ENCODE measurements at places on chromosomes 6 and 20.

- DNase-seq, result no peak
These were observed 101.0 kb upstream of the MTHFD1L start for GRCh38 chr6:150764334-150765066.

- DNase-seq, result no peak
These were observed 14.2 kb downstream of the EEF1E1 start for GRCh38 chr6:8087870-8088754.

DNA sequence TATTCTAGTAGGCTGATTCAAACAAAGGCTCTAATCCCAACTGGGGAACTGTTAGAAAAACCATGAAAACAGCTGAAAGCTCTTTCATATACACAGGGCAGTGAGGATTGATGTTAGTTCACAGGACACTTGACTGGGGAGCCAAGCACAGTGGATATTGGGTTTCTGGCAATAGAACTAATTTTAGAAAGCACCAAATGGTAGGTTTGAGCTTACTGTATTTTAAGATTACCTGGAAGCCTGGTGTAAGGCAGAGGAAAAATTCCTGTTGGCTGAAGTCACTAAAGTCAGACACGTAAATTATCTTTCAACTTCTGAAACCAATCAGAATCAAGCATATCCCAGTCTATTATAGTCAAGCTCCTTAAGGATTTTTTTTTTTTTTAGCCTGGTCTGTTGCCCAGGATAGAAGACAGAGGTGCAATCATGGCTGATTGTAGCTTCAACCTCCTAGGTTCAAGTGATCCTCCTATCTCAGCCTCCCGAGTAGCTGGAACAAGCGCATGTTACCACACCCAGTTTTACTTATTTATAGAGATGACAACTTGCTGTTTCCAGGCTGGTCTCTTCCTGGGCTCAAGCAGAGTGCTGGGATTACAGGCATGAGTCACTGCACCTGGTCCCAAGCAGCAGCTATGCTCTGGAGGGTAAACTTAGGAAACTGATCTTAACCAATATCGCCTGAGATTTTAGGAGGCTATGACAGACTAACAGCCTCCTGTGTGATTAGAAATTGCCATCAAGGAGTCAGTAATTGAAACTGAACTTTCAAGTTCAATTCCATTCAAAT, 32.5 kb upstream of the SYNCRIP start:
- no peak for DNase-seq

- no peak for DNase-seq
These were observed 218.7 kb upstream of the TAB2 start for GRCh38 chr6:149098700-149099276.

DNA sequence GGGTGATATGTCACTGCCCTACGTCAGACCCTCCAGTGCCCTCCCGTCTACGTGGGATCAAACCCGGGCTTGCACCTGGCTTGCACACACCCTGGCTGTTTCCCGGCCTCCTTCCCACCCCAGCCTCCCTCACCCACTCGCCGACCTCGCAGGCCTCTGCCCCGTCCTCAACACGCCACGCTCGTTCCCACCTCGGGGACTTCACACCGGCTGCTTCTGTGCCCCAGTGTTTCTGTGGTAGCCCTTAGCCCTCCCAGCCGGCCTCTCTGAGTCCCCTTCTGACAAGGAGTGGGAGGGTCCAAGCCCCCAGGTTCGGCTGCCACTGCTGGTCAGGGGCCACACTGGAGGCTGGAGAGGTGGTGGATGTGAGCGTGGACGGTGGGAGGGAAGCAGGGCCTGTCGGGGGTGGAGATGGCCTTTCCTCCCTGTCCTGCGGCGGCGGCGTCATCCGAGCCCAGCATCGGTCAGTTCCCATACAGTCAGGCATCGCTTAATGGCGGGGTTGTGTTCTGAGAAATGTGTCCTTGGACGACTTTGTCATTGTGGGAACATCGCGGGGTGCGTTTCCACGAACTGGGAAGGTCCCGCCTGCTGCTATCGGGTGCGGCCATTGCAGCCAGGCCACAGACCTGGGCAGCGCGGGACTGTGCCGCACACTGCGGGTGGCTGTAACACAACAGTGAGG, 11.4 kb upstream of the KIF25 start:
- DNase-seq, result no peak

DNA sequence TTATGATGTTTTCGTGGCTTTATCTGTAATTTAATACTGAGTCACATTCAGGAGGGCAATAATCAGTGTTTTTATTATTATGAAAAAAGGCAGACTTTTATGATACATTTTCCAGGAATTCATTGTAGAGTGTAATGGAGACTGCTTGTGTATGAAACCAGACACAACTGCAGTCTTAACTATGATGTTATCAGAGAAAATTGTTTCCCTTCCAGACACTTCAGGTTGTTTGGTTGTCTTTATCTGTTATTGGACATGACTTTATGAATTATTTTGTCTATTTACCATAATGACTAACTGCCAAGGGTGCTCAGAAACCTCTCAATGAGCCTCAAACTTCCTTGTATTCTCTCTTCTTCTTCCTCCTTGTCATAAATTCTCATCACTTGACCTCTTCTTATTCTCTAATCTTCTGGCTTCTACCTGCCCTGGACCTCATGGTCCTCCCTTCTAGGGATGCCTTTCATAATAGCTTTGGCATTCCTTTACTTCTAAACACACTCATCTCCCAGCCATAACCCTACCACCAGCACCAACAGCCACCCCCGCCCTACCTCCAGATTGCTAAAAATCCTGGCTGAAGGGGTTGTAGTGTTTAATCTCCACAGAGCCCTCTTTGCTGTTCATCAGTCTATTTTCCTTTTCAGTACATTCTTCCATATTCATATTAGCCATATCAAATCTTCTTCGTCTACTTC, 492.5 kb downstream of the CDKAL1 start:
- DNase-seq, result no peak

GRCh38 chr6:82396964-82397751, 33.5 kb downstream of the TPBG start:
- no peak for DNase-seq

DNA sequence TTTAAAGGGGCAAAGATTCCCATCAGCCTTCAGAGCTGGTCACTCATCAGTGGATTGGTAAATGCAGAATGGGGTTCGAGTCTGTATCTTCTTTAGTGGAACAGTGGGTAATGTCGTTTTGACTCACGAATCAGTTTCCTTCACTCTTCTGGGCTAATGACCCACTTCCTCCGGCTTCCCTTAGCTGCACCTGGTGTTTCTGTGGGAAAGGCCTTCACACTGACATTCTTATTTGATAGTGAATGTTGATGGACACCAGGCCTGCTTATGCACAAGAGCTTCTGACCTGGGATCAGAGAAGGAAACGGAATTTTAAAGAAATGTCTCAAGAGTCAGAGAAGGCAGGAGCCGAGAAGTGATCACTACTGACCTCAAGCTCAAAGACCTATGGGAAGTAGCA, 272.0 kb upstream of the SULF2 start:
- no peak for DNase-seq

DNA sequence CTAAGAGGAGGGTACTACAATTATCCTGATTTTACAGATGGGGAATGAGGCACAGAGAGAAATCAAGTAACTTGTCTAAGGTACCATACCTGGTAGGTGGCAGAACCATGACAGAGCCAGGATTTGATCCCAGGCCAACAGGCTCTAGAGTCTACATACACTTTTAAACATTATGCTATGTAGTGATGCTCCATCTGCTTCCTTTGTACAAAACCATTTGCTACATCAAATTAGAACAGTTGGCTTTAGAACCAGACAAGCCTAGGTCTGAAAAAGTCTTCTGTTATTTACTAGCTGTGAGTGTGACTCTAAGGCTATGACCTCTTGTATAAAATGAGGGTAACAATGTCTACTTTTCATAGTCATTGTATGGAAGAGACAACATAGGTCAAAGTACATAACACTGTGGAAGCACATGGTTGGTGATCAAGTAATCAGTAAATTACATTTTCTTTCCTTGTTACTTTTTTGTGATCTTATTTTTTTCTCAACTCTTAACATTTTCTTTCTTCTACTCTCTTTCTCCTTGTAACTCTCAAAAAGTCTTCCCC, 122.1 kb downstream of the PDSS2 start:
- DNase-seq, result no peak

DNA sequence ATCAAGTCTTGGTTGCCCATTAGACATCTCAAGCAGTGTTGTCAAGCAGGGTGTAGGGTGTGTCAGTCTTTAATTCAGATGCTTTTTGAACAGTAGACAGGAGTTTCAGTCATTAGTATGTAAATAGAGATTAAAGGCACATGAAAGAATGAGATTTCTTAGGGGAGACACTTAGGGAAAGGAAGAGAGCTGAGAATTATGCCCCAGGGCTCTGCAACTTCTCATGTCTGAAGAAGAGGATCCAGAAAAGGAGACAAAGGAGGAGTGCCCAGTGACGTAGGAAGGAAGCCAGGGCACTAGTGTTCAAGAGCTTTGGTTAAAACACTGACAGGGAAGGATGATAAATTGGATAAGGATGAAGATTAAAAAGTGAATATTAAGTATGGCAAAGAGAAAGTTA, 569.7 kb downstream of the NKAIN2 start:
- DNase-seq, result no peak

DNA sequence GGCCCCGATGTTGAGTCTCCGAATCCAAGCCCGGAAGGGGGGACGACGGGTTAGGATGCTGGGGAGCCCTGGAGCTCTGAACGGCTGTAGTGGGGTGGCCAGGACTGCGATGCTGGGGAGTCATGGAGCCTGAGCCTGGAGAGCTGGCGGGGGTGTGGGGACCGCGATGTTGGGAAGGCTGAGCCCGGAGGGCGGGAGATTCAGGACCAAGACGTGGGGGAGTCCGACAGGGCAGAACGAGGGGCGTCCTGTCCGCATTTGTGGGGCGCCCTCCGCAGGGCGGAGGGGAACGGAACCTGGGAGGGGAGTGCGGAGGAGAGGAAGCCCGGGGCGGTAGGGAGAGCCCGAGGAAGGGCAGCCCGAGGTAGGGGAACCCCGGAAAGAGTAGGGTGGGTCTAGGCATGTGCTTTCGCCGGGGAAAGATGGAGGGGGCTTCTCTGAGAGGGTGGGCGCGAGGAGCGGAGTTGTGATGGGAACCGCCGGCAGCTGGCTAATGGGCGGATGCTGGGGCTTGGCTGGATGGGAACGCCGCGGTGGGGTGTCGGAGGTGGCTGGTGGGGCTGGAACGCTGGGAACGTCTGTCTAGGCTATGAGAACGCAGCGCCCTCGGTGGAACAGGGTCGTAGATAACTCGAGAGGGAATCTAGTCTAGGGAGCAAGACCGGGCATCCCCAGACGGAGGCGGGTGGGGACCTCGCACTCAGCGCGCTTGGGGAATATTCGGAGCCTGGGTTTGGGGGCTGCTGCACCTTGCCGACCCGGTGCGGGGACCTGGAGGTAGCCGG, 684 bp downstream of the PAQR8 start:
- DNase-seq, result peak; percentile 42

DNA sequence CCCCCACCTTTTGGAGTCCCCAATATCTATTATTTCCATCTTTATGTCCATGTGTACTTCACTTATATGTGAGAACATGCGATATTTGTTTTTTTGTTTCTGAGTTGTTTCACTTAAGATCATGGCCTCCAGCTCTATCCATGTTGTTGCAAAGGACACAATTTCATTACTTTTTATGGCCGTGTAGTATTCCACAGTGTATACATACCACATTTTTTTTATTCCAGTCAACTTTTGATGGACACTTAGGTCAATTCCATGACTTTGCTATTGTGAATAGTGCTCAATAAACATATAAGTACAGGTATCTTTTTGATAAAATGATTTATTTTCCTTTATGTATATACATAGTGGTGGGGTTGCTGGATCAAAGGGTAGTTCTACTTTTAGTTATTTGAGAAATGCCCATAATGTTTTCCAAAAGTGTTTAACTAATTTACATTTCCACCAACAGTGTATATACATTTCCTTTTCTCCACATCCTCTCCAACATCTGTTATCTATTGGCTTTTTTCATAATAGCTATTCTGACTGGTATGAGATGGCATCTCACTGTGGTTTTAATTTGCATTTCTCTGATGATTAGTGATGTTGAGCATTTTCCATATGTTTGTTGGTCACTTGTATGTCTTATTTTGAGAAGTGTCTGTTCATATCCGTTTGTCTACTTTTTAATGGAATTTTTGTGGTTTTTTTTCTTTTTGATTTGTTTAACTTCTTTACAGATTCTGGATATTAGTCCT, 34.0 kb upstream of the COL10A1 start:
- no peak for DNase-seq

DNA sequence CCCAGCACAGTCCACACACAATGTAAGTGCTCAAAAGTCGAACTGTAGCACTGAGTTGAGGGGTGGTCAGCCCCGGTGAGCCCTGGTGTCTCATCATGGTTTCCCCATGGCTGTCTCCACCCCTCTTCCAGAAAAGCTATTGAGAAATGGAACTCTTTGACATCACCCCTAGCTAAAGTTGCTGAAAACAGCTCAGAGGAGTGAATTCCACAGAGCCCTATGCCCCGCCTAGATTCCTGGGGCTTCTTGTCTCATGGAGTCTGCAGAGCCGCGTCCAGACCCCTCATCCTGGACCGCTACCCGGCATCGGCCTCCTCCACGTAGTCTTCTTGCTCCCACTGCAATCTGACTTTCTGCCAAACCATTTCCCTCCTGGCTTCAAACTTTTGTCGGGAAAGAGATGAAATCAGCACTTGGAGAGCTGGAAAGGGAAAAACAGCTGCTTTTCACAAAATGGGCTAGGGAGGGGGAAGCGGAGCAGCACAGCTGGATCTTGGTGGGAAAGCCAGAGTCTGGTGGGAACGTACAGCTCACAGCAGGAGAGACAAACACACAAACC, 132.2 kb downstream of the SNX5 start:
- no peak for DNase-seq

GRCh38 chr20:47330933-47331708, 25.4 kb downstream of the ZMYND8 start:
- DNase-seq, result no peak

- DNase-seq, result no peak
These were observed 146.2 kb downstream of the COL21A1 start for GRCh38 chr6:56101141-56101553.

- DNase-seq, result no peak
These were observed 27.8 kb upstream of the SRC start for GRCh38 chr20:37317994-37318640.

Data from activated T-helper 2 cell treated with anti-CD3 and anti-CD28 coated beads, Interferon-gamma antibody, Interleukin-2, Interleukin-4, amounts not matched to agents 10 μg/mL and 5 μg/mL and 100 μg/mL, durations not matched to agents 14 hours and 24 hours and 36 hours (primary cell).